MCF 10A (cell line): ENCODE measurements at places on chromosomes 13 and 19. TPM values are rescaled to one million over a fixed set of nuclear protein-coding genes. Genes with fewer than 3 reads are reported as not detected.

DNA sequence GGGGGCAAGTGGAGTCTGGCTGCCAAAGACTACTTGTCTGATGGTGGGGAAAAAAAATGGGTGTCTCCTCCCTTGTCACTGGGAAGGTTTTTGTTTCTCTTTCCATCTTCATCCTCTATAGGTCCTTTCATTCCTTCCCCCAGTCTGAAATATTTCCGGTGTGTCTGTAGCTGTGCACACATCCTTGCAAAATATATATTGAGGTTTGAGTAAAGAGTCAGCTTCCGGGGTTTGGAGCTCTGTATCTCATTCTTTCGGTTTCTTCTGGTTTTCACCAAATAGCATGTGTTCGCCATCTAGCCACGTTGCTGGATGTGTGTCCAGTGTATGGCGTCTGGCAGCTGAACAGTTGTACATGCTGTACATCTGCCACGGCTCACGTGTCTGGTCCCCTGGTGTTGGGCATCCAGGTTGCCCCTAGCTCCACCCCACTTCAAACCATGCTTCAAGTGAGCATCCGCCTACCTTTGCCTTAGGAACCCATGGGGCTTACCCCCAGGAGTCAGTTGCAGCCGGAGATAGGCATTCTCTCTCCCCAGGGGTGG lies 142.2 kb downstream of the SIPA1L3 start:
- H3K4me3 ChIP-seq, result no peak overlapping the region
- H3K27ac ChIP-seq, result no peak overlapping the region
- no peaks in the 10 kb centered on the region for H3K4me1 ChIP-seq
- DNase-seq, result peak; percentile 9

Gene ERICH4
- not detected in 2 replicates for total RNA-seq

- no peak overlapping the region for H3K27ac ChIP-seq
- H3K4me1 ChIP-seq, result no peaks in the 10 kb centered on the region
- no peaks in the 10 kb centered on the region for H3K27me3 ChIP-seq
- no peak overlapping the region for H3K4me3 ChIP-seq
- H3K36me3 ChIP-seq, result peaks cover 83% of the 10 kb centered on the region
Observed at GRCh38 chr13:51760592-51760991, 43.4 kb downstream of the DHRS12 start.

DNA sequence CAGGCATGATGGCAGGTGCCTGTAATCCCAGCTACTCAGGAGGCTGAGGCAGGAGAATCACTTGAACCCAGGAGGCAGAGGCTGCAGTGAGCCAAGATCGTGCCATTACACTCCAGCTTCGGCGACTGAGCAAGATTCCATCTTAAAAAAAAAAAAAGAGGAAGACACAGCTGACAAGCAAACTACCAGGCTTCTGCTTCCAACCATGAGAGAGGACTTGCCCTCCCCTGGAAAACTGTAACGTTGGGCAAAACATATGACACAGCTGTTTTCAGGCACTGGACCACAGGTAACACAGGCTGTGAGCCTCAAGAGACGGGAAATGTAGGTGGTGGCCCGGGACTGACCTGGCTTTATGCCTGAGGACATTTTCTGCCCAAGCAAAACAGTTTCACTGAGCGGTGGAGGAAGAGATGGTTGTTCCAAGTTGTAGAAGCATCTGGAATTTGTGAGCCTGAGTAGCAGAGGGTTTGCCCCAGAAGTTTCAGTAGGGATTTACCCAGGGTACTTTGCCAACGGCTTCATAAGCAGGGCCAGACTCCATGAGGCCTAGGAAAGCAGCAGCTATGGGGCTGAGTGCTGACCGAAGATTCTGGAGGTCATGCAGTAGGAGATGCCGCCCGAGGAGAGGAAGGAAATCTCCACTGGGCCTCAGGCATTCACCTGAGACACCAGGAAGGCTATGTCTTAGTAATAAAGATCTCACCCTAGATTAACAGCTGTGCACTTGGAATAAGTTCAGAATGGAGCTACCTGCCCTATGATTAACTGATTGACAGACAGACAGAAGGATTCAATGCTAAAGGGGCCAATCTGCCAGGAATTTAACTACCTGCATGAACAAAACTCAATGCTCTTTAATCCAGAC lies 88.0 kb downstream of the ABCC4 start:
- H3K4me3 ChIP-seq, result no peak overlapping the region
- no peak overlapping the region for H3K27ac ChIP-seq
- H3K36me3 ChIP-seq, result peaks cover 7% of the 10 kb centered on the region
- H3K27me3 ChIP-seq, result no peaks in the 10 kb centered on the region
- no peak for DNase-seq

Gene KASH5
- not detected in 2 replicates for total RNA-seq

- DNase-seq, result no peak
- H3K27ac ChIP-seq, result no peak within 1 kb of the TSS
- peaks cover 11% of the 10 kb centered on the region for H3K4me1 ChIP-seq
- peaks cover 11% of the 10 kb centered on the region for H3K36me3 ChIP-seq
Observed at GRCh38 chr19:18340190-18340989, at the start of gene PGPEP1. PGPEP1 (plus strand) TSS chr19:18340598; CDS start chr19:18340682, 84 bp downstream.

- peaks cover 17% of the 10 kb centered on the region for H3K4me1 ChIP-seq
- no peak for DNase-seq
- peaks cover 23% of the 10 kb centered on the region for H3K36me3 ChIP-seq
- H3K4me3 ChIP-seq, result no peak overlapping the region
- H3K27ac ChIP-seq, result no peak overlapping the region
Observed at GRCh38 chr19:1220477-1220930, 14.9 kb downstream of the STK11 start.

- no peak for DNase-seq
- H3K27ac ChIP-seq, result no peak overlapping the region
- no peaks in the 10 kb centered on the region for H3K4me1 ChIP-seq
- peaks cover 69% of the 10 kb centered on the region for H3K27me3 ChIP-seq
- no peak overlapping the region for H3K4me3 ChIP-seq
Observed at GRCh38 chr19:5356918-5357317, 16.3 kb upstream of the PTPRS start.

Gene KLHL1
- total RNA-seq, result not detected in 2 replicates

DNA sequence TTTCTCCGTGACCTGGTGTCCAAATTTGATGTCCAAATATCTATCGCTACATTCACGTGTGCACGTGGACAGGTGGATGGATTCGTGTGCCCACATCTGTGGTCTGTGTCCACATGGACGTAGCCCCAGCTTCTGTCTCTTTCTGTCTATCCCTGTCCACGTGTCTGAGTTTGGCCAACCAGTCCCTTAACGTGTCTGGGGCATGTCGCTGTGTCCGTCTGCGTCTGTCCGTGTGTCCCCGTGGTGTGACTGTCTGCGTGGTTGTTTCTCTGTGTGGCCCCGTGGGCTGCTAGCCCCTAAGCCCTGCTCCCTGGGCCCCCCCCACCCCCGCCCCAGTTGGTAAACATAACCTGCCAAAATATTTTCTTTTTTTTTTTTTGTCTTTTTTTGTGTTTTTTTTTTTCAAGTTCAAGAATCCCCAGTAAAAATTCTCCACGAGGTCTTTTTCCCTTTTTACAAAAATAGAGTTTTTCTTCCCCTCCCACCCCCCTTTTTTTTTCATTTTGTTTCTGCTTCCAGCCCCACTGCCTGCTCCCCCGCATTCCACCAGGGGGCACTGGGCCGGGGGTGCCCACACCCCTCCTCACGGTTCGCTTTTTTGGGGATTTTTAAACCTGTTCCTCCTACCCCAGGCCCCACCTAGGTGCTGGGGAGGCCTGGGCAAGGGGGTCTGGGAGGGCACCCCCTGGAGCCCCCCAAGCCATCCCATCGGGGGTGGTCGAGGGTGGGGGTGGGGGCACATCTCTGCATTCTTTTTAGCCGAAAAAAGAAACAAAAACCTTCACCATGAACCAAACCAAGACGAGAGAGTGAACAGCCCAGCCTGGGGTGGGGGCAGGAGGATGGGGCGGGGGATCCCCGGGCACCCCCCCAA lies 18.3 kb downstream of the PRKCSH start:
- H3K4me3 ChIP-seq, result no peak overlapping the region
- H3K27me3 ChIP-seq, result no peaks in the 10 kb centered on the region
- DNase-seq, result no peak
- H3K4me1 ChIP-seq, result no peaks in the 10 kb centered on the region
- H3K27ac ChIP-seq, result no peak overlapping the region

- no peak overlapping the region for H3K4me3 ChIP-seq
- no peaks in the 10 kb centered on the region for H3K4me1 ChIP-seq
- no peak overlapping the region for H3K27ac ChIP-seq
- DNase-seq, result peak; percentile 71
- H3K36me3 ChIP-seq, result no peaks in the 10 kb centered on the region
Observed at GRCh38 chr19:41541990-41542584, 33.9 kb upstream of the CEACAM21 start.

Gene TSSK6
- 4.8 and 6.6 TPM in 2 replicates for total RNA-seq

Gene SERP2
- total RNA-seq, result not detected in 2 replicates

Gene PLIN5
- total RNA-seq, result not detected in 2 replicates

Gene EFNA2
- total RNA-seq, result not detected in 2 replicates

GRCh38 chr13:26707122-26708006 lies 53.2 kb downstream of the GPR12 start:
- no peaks in the 10 kb centered on the region for H3K36me3 ChIP-seq
- no peak overlapping the region for H3K27ac ChIP-seq
- H3K27me3 ChIP-seq, result peaks cover 30% of the 10 kb centered on the region
- H3K4me3 ChIP-seq, result no peak overlapping the region
- H3K4me1 ChIP-seq, result no peaks in the 10 kb centered on the region
